ENCODE measurements at places on chromosomes 2 and 18.

DNA sequence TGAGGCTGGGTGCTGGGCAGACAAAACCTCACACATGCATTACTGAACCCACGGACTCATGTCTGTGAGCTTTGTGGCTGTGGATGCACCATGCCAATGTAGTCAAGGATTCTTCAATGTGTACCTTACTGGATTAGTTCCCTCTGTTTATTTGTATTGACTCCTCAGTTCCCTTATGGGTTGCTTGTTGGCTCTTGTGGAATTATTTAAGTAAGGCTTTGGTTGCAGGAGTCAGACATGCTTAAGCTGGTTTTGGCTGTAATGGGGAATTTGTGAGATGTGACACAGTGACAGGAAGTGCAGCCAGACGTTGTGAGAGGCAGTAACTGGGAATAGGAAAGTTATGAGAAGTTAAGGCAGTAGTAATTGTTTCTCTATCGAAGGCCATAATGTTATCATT is 13.6 kb upstream of the IL1RN start:
- no peak for DNase-seq

- no peak for DNase-seq
These were observed 152.9 kb upstream of the NCKAP5 start for GRCh38 chr2:133721118-133721517.

GRCh38 chr2:65320042-65320725 is 92.6 kb downstream of the ACTR2 start:
- peak; percentile 93 for DNase-seq

DNA sequence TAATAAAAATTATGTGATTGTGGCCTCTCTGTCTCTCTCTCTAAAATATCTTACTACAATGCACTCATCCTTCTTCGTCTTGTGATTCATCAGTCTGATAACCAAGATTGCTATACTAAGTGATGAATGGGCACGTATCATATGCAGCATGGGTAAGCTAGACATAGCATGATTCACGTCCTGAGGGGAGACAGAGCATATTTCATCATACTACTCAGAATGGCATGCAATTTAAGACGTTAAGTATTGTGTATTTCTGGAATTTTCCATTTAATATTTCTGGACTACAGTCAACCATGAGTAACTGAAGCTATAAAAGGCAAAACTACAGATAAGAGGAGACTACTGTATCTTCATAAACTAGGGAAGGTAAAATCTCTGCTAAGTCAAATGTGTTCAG is 97.0 kb upstream of the CD226 start:
- peak; percentile 90 for DNase-seq

DNA sequence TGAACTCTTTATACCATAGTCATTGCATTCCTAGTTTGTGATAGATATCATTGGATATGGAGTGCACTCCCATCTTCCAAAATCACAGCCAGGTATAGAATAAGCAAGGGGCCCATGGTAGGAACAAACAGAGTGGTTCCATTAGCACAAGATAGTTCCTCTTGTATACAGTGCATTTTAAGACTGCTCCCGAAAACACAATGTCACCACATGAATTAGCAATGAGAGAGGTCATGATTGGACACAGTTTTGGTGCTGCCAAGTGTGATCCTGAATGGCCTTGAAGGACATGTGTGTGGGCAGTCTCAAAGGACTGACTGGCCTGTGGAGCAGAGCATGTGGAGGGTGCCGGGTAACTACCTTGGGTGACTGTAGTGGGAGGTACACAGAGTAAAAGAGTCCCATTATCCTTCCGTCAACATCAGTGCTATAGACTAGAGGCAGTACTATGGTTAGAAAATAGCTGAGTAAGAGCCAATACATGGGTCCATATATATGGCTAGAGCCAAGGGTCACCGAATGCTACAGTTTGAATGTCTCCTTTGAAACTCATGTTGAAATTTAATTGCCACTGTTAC is 549.9 kb downstream of the DSC3 start:
- DNase-seq = no peak

- DNase-seq = no peak
These were observed 19.2 kb upstream of the ASXL2 start for GRCh38 chr2:25897506-25897905.

DNA sequence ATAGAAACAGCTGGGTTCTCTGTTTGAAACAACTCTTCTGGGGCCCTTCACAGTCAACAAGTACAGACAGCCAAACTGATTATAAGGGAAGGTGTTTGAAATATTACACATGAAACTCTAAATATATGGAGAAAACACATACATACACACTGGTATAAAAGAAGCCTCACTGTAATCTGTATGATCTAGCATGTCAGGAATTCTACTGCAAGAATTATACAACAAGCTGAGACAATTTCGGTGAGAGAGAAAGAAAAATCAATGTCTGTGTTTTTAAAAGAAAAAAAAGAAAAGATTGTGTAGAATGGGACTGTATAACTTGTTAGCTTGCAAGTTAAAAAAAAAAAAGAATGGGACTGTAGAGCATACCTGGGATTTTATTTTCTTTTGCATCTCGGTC is 26.3 kb downstream of the IRS1 start:
- no peak for DNase-seq

GRCh38 chr2:140586379-140586778 is 1544.4 kb downstream of the LRP1B start:
- DNase-seq = no peak

GRCh38 chr2:45782436-45782835 is 131.0 kb downstream of the PRKCE start:
- DNase-seq = no peak

- DNase-seq = no peak
These were observed at the start of gene MBP for GRCh38 chr18:77132369-77133050. MBP (minus strand) TSS chr18:77132783; CDS start chr18:77105261, 27,522 bp downstream.

DNA sequence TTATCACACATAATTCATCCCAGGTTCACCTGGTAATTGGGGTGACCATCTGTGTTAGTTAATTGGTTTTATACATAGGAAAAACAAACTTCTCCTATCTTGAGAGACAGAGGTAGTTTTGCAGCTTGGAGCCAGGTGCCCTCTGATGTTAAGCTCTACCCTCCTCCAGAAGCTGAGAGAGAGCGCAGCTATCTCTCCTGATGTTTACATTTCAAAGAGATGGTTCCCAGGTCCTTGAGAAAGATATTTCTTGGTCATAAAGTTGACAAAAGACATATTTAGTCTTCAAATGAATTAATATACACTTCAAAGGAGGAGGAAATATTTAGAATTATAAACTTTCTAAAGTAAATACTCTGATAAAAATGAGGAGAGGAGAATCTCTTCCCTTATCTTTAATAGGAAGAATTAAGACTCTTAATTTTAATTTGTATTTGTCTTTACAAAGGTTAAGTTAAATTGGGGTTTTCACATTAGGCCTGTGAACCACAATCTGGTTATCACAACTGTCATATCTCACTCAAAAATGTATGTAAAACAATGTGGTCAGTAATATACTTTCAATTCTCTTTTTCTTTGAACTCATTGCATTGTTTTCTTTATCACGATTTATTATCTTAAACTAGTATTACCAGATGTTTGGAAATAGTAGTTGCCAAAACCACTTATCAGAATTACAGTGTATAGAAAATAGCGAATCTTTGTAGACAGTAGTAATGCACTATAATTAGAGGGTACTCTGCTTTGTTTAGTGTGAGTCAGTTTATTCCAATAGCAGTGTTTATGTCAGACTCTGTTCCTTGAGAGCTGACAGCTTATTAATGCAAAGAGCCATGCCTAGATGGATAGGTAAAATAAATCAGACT is 26.8 kb downstream of the SERPINB4 start:
- no peak for DNase-seq

DNA sequence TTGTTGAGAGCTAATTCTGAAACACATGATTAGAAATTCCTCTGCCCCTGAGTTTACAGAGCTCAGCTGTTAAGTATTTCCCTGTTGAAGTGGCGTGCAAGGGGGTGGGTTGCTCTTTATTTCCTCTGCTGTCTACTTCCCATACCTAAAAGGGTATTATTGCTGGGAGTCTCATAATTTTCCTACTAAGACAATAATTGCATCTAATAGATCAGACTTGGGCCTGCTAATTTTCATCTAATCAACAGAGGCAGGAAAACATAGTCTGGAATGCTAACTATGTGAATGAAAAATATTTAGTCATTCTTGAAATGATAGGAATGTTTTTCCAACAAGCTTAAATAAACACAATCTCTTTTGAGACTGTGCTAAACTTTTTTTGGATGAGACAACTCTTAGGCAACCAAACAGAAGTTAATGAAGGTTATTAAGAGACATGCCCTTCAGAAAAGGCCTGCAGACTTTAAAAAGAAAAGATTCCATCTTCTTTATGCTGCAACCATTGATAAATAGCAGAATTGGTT is 111.4 kb downstream of the FEZ2 start:
- peak; percentile 70 for DNase-seq

DNA sequence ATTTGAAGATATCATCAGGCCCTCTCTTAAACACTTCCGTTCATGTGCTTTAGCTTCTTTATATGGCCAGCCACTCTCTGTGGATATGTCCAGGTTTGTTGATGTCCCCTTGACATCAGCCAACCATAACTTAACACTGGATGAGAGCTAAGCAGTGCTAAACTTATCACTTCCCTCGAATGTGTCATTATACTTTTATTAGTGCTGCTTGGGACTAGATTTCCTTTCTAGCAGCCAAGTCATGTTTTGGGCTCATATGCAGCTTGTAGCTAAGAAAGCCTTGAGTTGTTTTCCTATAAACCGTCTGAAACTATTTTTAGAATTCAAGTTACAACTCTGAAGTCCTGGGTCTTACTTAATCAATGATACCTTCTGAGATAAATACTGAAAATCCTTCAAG is 144.8 kb upstream of the TNP1 start:
- DNase-seq = no peak

- no peak for DNase-seq
These were observed 16.4 kb upstream of the C1QL2 start for GRCh38 chr2:119174993-119175347.

GRCh38 chr2:112259509-112260294 is 4.9 kb upstream of the ZC3H8 start:
- DNase-seq = peak; percentile 49

- no peak for DNase-seq
These were observed 80.3 kb downstream of the SPP2 start for GRCh38 chr2:234130777-234131181.

DNA sequence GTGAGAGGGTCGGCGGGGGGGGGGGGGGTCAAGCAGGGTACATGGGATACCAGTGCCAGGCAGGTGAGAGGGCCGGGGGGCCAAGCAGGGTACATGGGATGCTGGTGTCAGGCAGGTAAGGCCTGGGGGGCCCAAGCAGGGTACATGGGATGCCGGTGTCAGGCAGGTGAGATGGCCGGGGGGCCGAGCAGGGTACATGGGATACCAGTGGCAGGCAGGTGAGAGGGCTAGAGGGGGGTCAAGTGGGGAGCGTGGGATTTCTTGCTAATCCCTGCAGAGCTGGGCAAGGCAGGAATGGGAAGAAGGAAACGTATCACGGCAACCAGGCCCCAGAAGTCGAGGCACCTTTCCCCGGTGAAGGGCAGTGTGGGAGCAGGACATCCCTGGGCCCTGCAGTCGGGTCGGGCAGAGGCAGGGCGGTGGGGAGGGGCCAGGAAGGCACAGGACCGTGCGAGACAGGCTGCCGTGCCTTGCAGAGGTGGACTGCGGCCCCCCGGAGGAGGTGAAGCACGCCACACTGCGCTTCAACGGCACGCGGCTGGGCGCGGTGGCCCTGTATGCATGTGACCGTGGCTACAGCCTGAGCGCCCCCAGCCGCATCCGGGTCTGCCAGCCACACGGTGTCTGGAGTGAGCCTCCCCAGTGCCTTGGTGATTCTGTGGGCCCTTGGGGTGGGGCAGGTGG is 49.3 kb downstream of the MTERF4 start:
- DNase-seq = no peak

GRCh38 chr2:240368781-240369331 is 66.6 kb upstream of the GPC1 start:
- DNase-seq = no peak

GRCh38 chr18:67199993-67200617 is 316.4 kb downstream of the DSEL start:
- DNase-seq = peak; percentile 40

GRCh38 chr2:224990710-224991109 is 51.6 kb downstream of the DOCK10 start:
- no peak for DNase-seq

DNA sequence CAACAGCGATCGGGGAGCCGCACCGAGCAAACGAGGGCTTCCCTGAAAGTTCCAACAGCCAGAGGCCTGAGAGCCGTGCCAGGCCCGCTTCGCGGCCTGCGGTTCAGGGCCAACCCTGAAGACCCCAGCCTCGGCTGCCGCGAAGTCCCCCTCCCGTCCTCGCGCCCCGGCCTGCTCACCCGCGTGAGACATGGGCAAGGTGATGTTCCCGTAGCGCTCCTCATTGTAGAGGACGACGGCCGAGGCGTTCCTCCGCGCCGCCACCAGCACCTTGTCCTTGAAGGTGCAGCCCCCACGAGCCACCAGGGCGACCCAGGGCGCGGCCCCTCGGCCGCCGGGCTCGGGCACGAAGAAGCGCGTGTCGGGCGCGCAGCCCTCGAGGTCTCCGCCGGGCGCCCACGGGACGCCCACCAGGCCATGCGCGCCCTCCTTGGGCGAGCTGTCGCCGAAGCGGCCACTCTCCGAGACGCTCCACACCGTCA is 510 bp downstream of the RNF149 start:
- no peak for DNase-seq

GRCh38 chr2:213129311-213129710 is 22.1 kb downstream of the IKZF2 start:
- DNase-seq = no peak

DNA sequence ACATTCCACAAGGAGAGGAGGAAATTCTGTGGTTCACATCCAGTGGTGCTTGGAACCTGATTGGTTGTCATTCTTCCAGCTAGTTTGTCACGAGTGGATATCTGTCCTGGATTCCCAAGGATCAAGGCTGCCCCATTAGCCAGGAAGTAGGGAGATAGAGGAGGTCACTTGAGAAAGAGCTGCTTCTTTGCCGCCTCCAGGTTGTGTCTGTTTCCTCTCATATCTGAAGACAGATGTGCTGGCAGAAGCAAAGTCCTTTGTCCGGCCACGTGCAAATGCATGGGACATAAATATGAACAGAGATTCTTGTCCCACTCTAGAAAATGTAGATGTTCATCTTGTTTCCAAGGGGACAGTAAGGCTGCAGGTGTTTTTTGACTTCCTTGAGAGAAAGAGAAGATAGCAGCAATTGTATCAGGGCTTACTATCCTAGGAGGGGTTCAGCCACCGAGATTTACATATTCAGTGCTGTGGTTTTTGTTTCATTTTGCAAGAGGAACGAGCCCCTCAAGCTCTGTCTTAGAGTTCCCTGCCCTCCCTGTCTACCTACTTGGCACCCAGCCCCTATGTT is 174.4 kb downstream of the RPIA start:
- no peak for DNase-seq

DNA sequence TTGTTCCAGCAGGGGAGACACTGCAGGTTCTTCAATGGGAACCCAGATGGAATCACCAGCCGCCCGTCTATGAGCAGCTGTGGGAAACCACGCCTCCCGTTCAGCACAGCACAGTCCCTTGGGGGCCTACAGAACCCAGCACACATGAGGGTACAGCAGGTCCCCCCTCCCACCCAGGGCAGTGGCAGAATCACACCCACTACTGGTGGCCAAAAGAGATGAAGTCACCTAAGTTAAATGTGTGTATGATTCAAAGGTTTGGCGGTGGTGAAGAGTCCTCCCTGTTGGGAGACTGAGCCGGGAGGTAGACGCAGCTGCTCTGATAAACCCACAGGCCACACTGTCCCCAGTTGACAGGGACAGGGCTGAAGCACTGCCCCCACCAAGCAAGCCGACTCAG is 44.3 kb downstream of the L3MBTL4 start:
- DNase-seq = no peak

GRCh38 chr2:48750128-48750739 is 5.3 kb downstream of the LHCGR start:
- no peak for DNase-seq

Measured in HS-5 (cell line).